Muscle of arm (tissue), 14 donors: ENCODE measurements at places on chromosomes 13 and 19.

GRCh38 chr13:20435616-20436368 lies 89.9 kb downstream of the CRYL1 start:
- no peak for DNase-seq

DNA sequence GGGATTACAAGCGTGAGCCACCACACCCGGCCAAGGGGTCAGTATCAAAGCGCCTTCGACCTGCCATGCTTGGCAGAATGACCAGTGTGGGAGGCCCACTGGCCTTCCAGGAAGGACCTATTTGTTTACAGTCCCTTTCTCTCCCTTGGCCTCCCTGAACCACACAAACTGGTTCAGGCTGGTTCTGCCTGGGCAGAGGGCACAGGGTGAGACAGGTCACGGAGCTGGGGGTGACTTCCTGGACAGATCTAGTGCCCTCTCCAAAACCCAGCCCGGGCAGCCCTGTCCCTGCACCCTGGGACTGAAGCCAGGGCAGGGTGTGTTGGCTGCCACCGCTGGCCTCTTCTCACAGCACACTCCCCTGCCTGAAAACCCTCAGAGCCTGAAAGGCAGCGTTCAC lies 11.3 kb downstream of the PLEKHF1 start:
- DNase-seq: no peak

DNA sequence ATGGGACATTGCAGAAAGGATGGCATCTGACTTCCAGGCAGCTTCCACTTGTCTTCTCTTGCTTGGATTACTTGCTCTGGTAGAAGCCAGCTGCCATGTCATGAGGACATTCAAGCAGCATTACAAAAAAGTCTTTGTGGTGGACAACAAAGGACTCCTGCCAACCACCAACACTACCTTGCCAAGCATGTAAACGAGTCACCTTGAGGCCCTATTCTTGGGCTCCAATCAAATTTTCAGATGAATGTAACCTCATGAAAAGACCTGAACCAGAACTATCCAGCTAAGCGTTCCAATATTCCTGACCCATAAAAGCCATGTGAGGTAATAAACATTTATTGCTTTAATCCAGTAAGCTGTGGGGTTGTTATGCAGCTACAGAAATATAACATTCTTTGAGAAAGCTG lies 12.5 kb downstream of the PROSER1 start:
- no peak for DNase-seq

- peak; percentile 73 for DNase-seq
Observed at GRCh38 chr13:22925881-22926747, 254.7 kb upstream of the SGCG start.

DNA sequence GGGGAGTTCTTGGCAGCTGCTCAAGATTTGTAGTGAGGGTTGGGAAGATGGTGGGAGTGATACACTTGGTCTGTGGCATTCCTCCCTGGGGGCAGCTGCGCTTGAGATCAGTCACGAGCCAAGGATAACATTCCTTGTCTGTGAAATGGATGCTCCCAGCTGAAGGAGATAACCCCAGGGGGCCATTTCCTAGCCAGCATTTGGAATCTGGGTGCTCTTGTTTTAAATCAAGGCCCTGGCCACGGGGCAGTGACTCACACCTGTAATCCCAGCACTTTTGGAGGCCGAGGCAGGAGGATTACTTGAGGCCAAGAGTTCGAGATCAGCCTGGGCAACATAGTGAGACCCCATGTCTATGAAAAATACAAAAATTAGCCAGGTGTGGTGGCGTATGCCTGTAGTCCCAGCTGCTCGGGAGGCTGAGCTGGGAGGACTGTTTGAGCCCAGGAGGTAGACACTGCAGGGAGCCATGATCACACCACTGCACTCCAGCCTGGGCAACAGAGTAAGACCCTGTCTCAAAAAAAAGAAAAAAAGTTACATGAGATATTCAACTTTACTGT lies 4.6 kb downstream of the PKN1 start:
- no peak for DNase-seq

GRCh38 chr19:48805452-48805851 lies 5.4 kb downstream of the BCAT2 start:
- DNase-seq: no peak

- DNase-seq: no peak
Observed at GRCh38 chr19:18093439-18094161, 4.0 kb upstream of the MAST3 start.

DNA sequence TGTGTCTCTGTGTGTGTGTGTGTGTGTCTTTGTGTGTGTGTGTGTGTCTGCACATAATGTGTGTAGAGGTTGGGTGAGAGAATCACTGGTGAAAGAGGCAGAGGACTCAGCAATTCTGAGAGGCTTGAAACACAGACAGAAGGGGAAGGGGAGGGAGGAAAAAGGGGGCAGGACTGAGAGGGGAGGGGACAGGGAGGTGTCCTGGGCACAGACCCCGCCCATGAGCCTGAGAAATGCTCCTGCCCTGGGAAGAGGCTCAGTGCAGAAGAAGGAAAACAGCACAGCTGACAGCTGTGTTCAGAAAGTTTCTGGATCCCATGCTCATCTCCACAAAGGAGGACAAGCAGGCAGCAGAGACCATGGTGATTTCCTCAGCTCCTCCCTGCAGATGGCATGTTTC lies 59.1 kb upstream of the CEACAM8 start:
- no peak for DNase-seq

DNA sequence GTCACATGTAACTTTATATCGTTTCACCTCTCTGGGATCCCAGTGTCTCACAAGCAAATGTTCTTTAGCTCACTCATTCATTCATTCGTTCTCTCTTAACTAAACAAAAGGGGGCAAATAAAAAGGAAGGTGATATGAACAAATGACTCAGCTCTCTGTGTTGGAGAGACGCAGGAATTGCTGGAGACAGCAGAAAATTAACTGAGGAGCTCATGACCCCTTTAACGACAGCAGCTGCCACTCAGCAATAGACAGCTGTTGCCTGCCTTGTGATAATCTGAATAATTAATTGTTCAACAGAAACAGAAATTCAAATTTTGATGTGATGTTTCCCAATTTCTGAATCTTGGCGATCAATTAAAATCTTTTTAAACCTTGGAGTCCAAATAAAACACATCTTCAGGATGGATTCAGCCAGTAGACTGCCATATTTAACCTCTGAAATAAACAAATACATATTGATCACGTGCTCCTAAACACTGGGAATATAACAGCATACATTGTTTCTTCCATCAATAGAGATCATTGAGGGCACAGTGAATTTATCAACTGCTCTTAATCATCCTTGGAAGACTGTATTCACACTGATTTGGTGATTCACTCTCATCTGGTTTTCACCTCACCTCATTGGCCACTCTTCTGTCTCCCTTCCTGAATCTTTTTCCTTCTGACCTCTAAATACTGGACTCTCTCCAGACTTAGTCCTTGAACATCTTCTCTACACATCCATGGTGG lies 63.3 kb downstream of the MBNL2 start:
- no peak for DNase-seq

DNA sequence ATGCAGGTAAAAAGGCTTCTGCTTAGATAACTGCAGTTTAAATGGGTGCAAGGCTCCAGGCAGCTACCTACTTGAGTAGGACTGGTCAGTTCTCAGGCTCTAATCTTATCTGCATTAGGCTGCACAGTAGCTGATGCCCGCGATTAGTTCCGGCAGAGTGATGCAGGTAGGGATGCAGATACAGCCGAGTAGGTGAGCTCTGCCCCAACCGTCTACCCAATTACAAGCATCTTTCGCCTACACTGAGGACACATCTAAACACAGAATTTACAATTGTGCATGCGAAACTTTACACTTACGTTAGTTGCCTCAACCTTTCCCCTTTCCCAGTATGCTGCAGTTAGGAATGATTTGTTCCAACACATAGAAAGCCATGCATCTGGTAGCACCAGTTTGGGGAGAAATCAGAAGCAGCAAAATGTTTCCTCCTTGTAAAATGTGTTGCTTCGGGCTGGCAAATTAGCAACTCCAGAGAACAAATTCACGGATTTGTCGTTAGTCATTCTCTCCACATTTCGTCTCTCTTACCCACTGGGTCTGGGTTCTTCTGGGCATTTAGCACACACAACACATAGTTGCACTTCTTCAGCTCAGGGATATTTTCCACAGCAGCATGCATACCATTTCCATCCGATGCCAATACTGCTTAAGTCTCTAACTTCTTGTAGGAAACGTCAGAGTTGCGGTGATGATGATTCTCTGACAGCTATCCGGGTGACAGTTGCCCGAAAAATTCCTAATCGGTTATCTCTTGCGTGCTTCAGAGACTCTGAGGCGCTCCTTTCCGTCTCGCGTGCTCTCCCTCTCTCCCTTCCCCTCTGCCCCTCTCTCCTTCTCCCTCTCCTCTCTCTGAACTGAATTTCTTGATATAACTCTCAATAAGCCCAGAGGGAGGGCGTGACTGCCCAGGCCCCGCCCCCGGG lies at the start of gene PCDH9:
PCDH9 (minus strand) TSS at position 856 of the 923 bp plus-strand sequence. CDS start 1,896 bp downstream, outside the sequence.
- no peak for DNase-seq
